ENCODE measurements at places on chromosomes 2 and 18. TPM values are rescaled to one million over a fixed set of nuclear protein-coding genes. Genes with fewer than 3 reads are reported as not detected.
A peak's percentile ranks its signal among the peaks of the same experiment; 100 is the strongest.

DNA sequence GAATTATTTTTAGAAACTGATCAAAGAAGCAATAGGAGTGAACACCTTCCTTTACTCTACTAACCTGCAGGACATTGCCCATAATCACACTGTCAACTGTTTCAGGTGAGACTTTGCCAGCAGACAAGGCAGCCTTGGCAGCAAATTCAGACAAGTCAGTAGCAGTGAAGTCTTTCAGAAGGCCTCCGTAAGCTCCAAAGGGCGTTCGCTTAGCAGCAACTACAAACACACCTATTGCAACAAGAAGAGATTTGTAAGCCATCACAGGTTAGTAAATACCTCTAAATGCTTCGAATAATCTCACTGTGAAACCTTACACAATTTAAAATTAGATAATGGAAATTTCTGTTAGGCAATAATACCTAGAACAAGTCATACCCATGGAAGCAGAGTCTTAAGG lies 10.7 kb downstream of the ACAA2 start:
- H3K27me3 ChIP-seq: no peaks in the 10 kb centered on the region
- H3K4me1 ChIP-seq: no peaks in the 10 kb centered on the region
- H3K4me3 ChIP-seq: no peak overlapping the region
- peaks cover 25% of the 10 kb centered on the region for H3K36me3 ChIP-seq

IL36RN gene
- not detected for total RNA-seq

DNA sequence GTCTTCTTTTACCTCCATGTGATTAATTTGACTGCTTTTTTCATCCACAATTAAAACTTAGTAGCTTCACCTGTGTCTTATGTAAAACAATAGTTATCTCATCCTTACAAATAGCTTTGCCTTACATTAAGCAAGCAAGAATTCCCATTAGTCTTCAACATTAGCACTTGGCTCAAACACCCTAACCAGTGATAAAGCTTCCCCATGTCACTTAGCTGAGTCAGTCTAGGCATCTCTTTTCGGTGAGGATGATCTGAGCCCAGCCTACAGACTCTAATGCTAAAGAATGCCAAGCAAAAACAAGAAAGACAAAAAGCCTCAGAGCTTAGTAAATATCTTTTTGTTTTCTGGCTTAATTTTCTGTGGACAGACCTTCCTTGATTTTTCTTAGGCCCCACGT lies 26.1 kb downstream of the GAD1 start:
- H3K36me3 ChIP-seq: no peaks in the 10 kb centered on the region
- H3K4me3 ChIP-seq: no peak overlapping the region
- no peak for DNase-seq
- H3K4me1 ChIP-seq: no peaks in the 10 kb centered on the region

GRCh38 chr2:74881176-74881575 lies 47.2 kb downstream of the HK2 start:
- no peaks in the 10 kb centered on the region for H3K27me3 ChIP-seq
- DNase-seq: no peak
- H3K36me3 ChIP-seq: no peaks in the 10 kb centered on the region

GRCh38 chr2:121570036-121570666 lies 39.5 kb downstream of the RNU4ATAC start:
- H3K4me3 ChIP-seq: no peak overlapping the region
- H3K27ac ChIP-seq: no peak overlapping the region
- no peak for DNase-seq

CIDEA gene
- not detected for total RNA-seq

- H3K4me1 ChIP-seq: no peaks in the 10 kb centered on the region
- H3K27me3 ChIP-seq: no peaks in the 10 kb centered on the region
These were observed 118.2 kb upstream of the NOL4 start for GRCh38 chr18:34342960-34343359.

- H3K27me3 ChIP-seq: no peaks in the 10 kb centered on the region
- no peaks in the 10 kb centered on the region for H3K4me1 ChIP-seq
- peak overlapping the region; percentile 24 for H3K27ac ChIP-seq
- no peaks in the 10 kb centered on the region for H3K36me3 ChIP-seq
- DNase-seq: no peak
These were observed 56.9 kb downstream of the COMMD1 start for GRCh38 chr2:61962095-61962984.

DNA sequence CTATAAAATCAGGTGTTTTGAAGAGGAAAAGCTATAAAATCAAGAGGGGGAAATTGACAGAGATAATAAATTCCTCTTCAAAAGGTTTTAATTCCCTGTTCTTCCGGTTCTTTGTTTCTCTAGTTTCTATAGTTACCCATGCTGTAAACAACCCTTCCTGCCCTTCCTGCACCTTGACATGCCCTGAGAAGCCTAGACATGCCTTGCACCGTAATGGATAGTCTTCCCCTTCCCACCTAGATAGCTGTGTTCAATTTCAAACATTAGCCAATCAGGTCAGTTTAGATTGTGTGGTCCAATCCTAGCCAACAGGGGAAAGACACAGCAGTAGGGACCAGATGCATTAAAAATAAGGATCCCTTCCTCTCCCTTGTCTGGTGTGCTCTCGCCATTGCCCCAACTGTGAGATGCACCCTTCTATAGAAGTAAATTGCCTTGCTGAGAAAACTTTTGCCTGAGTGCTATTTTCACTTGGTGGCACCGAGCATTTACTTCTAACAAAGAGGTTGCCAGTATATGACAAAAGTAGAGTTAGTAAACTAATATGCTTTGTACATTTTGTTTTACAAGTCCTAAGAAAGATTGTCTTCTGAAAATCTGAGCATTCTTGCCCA lies 27.1 kb downstream of the SULT1C4 start:
- no peak overlapping the region for H3K27ac ChIP-seq
- H3K27me3 ChIP-seq: no peaks in the 10 kb centered on the region
- no peaks in the 10 kb centered on the region for H3K36me3 ChIP-seq
- no peak overlapping the region for H3K4me3 ChIP-seq
- no peaks in the 10 kb centered on the region for H3K4me1 ChIP-seq

GRCh38 chr2:161045726-161046125 lies 114.5 kb upstream of the TANK start:
- H3K36me3 ChIP-seq: no peaks in the 10 kb centered on the region
- DNase-seq: no peak
- no peak overlapping the region for H3K27ac ChIP-seq
- no peaks in the 10 kb centered on the region for H3K4me1 ChIP-seq
- H3K27me3 ChIP-seq: no peaks in the 10 kb centered on the region

DNA sequence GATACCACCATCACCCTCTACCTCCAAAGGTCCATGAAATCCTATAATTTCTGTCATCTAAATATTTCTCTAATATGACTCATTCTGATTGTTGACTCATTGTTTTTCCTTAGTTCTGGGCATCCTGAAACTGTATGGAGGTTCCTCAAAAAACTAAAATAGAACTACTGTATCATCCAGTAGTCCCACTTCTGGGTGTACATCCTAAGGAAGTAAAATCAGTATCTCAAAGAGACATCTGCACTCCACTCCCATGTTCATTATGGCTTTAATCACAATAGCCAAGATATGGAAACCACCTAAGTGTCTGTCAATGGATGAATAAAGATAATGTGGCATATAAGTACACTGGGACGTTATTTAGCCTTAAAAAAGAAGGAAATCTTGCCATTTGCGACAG lies 125.8 kb upstream of the MYO3B start:
- no peaks in the 10 kb centered on the region for H3K4me1 ChIP-seq
- no peak overlapping the region for H3K27ac ChIP-seq
- no peak overlapping the region for H3K4me3 ChIP-seq
- DNase-seq: no peak
- no peaks in the 10 kb centered on the region for H3K27me3 ChIP-seq
- H3K36me3 ChIP-seq: peaks cover 7% of the 10 kb centered on the region

DNA sequence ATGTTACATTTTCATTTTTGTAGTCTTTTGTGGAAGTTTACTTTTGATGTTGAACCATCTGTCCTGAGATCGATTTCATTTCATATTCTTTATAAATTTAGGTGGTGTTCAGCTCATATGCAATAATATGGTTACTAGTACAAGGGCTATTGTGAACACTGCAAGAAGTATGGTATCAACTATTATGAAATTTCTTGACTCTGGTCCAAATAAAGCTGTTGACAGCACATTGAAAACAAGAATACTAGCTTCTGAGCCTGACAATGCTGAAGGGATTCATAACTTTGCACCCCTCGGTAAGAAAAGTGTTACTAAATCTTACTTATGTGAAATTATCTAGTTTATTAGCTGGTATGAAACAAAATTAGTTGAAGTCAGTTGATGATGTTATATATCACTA lies 124.9 kb upstream of the TTC27 start:
- H3K27ac ChIP-seq: no peak overlapping the region
- H3K36me3 ChIP-seq: peaks cover 78% of the 10 kb centered on the region
- no peaks in the 10 kb centered on the region for H3K4me1 ChIP-seq
- no peak overlapping the region for H3K4me3 ChIP-seq

TOGARAM2 gene
- total RNA-seq: 0.28 TPM

GALNT3 gene
- total RNA-seq: 1.1 TPM

GRCh38 chr2:221100467-221101089 lies 471.5 kb downstream of the EPHA4 start:
- DNase-seq: no peak
- no peak overlapping the region for H3K27ac ChIP-seq
- H3K4me1 ChIP-seq: no peaks in the 10 kb centered on the region

SPEG gene
- 208 TPM for total RNA-seq

DNA sequence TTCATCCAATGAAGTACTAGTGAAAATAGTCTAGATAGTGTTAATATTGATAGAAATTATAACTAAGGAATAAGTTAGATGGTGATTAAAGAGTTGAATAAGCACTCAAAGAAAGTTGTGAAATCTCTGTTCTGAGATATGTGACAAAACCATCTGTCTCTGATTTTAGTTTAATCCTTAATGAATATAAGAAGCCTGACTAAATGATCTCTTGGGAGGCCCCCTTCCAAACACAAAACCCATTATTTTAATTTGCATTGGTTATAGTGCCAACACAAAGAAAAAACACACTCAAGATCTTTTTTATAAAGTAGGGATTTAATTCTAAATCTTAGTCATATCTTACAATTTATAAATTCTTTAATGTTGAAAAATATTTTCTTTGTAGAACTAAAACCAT lies 34.0 kb downstream of the SCN2A start:
- no peak overlapping the region for H3K27ac ChIP-seq
- DNase-seq: no peak
- no peaks in the 10 kb centered on the region for H3K27me3 ChIP-seq

DNA sequence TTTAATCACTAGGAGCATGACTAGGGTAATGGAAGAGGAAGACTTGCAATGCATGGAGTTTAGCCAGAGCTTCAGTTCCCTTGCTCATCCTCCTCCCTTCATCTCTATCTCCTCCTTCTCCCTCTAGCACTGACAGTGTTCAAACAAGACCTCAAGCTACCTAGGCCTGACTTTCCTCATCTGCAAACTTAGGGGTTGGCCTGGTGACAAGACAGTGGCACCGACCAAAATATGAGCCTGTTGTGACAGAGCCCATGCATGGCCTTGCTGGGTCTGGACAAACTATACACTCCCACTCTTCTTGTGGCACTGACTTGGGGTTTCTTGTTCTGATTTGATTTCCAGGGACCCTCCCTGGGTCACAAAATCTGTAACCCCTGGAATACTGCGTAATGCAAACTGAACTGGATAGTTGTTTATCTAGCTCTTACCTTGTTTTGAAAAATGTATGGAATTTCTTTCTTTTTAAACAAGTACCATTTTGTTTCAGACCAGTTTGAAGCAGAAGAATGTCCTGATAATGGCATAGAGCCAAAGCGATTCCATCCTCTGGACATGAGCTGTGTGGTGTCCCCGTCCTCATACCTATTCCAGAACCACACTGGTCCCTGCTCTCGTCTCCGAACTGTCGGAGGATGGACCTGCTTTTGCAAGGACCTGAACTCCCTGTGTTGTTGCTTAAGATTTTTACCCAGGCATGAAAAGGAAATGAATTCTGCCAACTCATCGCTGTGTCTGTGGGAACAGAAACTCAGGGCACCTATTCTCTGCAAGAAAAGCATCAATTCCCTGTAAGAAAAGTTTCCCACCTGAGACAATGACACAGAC lies 33.4 kb upstream of the PPP4R1 start:
- no peak for DNase-seq
- no peaks in the 10 kb centered on the region for H3K36me3 ChIP-seq
- no peak overlapping the region for H3K4me3 ChIP-seq
- H3K27ac ChIP-seq: no peak overlapping the region

DNA sequence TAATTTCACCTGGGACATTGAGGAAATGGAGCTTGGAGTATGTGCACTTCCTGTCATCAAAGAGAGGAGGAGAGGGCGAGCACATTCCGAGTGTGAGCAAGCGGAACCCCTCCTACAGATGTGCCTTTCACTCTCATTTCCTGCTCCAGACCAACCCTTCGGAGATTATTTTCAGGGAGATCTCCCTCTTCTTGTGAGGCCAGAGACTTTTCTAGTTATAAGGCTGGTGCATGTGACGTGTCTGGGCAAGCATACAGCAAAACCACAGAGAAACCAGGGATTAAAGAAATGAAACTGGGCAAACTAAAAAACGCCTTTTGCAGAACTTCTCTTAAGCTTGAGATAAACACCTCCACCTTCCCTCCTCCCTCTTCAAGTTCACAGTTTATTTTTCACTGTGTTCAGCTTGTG lies 409.2 kb upstream of the TCF4 start:
- H3K27me3 ChIP-seq: no peaks in the 10 kb centered on the region
- no peaks in the 10 kb centered on the region for H3K4me1 ChIP-seq
- H3K27ac ChIP-seq: no peak overlapping the region
- H3K4me3 ChIP-seq: no peak overlapping the region

- no peaks in the 10 kb centered on the region for H3K4me1 ChIP-seq
- no peak overlapping the region for H3K4me3 ChIP-seq
- no peaks in the 10 kb centered on the region for H3K36me3 ChIP-seq
- peak; percentile 64 for DNase-seq
These were observed 163.9 kb downstream of the LDLRAD4 start for GRCh38 chr18:13382366-13382953.

- no peaks in the 10 kb centered on the region for H3K36me3 ChIP-seq
- H3K27ac ChIP-seq: no peak overlapping the region
- H3K4me1 ChIP-seq: no peaks in the 10 kb centered on the region
- no peak overlapping the region for H3K4me3 ChIP-seq
- H3K27me3 ChIP-seq: no peaks in the 10 kb centered on the region
These were observed 118.9 kb downstream of the CCDC102B start for GRCh38 chr18:68916734-68917133.

TMEFF2 gene
- total RNA-seq: 0.16 TPM

All from sigmoid colon (tissue), 7 donors.